ENCODE measurements at places on chromosomes 16 and 17.

DNA sequence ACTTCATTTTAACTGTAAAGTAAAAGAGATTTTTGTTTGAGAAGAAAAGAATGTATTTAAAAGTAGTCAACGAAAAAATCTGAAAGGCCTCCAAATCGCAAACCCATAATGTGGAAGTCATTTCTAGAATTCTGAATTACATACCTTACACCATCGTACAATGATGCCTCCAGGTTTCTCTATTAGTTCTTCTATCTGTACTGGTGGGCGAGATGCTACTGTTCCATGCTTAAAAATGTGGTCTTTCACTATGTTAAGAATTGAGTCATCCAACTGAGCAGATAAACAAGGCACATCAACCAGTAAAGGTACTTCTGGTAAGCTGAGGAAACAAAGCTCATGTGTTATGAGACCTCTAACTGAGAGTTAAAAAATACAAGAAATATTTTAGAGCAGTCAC, 28.5 kb downstream of the CRLF3 start:
- DNase-seq: no peak

DNA sequence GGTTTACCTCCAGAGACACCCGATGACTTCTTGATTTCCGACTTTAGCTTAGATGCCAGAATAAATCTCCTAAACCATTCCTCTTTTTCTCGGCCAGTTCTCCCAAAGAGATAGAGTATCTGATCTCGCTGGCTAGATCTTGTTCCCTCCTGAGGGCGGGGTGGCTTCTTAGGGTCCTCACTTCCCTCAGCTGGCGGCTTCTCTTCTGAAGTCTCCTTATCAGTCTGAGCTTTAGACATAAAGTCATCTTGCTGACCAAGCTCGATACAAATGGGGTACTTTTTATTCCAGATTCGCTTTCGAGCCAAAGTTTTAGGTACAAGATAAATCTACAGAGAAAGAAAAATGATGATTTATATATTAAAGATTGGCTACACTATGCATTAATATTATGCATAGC, 63.6 kb upstream of the ERN1 start:
- DNase-seq: no peak

GRCh38 chr17:60167065-60167741, 17.4 kb downstream of the CA4 start:
- no peak for DNase-seq

GRCh38 chr17:49180303-49180702, 30.1 kb downstream of the GNGT2 start:
- DNase-seq: no peak

DNA sequence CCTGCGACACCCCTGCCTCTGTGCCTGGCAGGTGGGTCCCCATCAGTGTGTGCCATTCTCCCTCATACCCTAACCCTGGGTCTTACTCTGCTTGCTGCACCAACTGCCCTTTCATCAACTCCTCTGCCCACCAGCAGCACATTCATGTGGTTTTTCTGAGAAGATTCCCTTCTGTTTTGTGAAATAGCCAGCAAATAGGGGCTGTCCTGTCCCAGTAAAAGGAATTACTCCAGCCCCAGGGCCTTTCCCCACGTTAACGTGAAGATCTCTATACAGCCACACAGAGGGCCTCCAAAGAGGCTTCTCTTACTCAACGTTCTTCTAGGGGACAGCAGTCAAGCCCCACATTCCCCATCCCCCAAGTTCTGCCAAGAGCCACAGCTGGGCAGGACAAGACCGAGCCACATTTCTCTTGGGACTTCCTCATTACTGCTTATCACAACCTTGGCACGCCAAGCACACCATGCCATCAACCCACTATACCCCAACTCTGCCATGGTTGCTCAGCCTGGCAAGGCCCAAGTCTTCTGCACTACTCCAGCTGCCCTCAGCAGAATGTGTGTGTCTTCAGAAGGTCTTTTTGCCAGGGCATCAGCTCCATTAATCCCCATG, 18.7 kb upstream of the CCL2 start:
- no peak for DNase-seq

GRCh38 chr17:75047398-75048098, 523 bp downstream of the KCTD2 start:
- no peak for DNase-seq

DNA sequence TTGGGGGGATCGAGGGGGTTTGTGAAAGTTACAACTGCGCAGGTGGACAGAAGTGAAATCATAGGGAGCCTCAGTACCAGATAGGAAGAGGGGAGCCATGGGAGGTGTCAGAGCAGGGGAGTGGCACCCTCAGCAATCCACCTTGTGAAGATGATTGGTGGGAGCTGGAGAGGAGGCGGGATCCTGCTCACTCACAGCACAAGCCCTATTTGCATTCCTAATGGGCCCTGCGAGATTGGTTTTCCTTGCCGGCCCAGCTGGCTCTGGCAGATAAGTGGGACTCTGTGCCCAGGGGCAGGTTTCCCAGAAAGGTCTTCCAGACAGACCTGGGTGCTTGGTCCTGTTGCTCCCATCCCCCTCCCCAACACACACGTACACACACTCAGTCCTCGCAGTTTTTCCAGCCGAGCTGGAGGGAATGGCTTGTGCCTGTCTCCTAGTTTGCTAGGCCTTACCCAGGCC, 9.4 kb downstream of the WNT3 start:
- no peak for DNase-seq

DNA sequence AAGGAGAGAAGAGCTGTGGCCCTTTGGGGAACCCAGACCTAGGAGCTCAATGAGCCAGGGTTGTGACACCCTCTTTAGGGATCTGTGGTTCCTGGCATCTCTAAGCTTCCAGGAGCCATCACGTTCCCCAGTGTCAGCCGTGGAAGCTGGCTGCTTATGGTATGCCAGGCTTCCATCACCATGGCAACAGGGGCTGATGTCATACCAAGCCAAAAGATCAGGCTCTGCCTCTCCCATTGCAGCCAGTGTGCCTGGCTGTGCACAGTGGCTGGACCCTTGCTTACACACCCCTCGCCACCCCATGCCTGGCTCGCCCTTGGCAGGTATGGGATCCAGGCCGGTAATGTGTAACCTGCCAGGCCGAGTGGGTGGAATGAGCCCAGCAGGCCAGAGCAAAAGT, 91.1 kb downstream of the SSH2 start:
- DNase-seq: no peak

DNA sequence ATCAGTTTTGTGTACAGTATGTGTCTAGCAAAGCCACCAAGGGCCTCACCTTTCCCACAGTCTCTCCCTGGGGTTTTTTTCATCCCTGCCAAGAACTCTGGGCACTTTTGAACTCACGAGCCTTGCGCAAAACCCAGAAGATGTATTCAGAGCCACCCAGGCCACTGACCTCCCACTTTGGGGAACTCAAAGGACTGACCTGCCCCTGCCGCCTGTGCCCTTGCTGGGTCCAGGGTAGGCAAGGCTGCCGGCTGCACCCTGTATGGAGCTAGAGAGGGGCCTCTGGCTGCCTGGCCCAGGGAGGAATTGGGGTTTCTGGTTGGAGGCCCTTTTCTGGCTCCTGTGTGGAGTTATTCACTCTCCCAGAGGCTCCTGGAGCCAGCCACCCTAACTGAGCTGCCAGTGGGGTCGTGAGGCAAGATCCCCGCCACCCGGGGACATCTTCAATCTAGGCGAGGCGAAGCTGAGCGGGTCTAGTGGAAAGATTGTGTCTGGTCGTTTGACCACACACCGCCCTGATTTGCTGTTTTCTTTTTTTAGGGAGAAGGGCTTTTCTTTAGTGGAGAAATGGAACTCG, 1.9 kb downstream of the CDK5R1 start:
- DNase-seq: no peak

DNA sequence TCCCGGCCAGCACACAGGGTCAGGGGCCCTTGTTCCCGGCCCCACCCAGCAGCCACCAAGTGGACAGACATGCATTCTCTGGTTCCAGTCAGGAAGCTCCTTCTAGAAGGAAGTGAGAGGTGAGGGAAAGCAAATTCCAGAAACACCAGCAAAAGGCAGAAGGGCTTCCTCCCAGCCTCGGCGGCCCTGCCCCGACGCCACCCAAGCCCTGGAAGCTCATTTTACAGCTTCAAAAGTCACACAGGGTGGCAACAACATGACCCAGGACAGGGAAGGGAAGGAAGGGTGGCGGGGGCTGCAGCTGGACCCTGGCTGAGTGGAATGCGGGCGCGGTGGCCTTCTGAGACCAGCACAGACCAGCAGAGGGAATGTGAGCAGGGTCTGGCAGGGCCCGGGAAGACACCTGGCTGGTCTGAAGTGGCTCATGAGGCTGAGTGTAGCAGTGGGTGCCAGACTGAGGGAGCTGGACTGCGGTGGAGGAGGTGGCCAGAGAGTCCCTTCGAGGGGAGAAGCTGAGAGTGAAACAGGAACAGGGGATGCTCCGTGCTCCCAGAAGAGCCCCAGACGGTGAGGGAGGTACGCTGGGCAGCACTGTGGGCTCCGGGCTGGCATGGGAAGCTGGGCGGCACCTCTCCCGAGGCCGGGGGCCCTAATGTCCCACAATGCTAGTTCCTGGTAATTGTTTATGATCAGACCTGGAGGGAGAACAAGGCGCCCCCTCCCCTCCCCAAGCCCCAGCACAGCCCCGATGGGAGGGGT, 1.9 kb upstream of the UNC13D start:
- DNase-seq: no peak

GRCh38 chr16:4378161-4378666, 6.6 kb downstream of the VASN start:
- DNase-seq: no peak

DNA sequence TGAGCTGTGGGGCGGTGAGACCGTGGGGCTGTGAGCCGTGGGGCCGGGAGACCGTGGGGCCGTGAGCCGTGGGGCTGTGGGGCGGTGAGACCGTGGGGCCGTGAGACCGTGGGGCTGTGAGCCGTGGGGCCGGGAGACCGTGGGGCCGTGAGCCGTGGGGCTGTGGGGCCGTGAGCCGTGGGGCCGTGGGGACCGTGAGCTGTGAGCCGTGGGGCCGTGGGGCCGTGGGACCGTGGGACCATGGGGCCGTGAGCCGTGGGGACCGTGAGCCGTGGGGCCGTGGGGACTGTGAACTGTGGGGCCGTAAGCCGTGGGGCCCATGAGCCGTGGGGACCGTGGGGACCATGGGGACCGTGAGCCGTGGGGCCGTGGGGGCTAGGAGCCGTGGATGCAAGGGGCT, 24.6 kb upstream of the PVALEF start:
- DNase-seq: no peak

- DNase-seq: no peak
These were observed 350.8 kb upstream of the C16orf82 start for GRCh38 chr16:26715969-26716368.

GRCh38 chr17:3558603-3559269, 1.1 kb upstream of the TRPV3 start:
- no peak for DNase-seq

GRCh38 chr16:78535098-78535497, 435.6 kb downstream of the WWOX start:
- no peak for DNase-seq

- no peak for DNase-seq
These were observed 88.4 kb downstream of the CHD9NB start for GRCh38 chr16:52964290-52964689.

- no peak for DNase-seq
These were observed 37.3 kb upstream of the ABR start for GRCh38 chr17:1217089-1217385.

DNA sequence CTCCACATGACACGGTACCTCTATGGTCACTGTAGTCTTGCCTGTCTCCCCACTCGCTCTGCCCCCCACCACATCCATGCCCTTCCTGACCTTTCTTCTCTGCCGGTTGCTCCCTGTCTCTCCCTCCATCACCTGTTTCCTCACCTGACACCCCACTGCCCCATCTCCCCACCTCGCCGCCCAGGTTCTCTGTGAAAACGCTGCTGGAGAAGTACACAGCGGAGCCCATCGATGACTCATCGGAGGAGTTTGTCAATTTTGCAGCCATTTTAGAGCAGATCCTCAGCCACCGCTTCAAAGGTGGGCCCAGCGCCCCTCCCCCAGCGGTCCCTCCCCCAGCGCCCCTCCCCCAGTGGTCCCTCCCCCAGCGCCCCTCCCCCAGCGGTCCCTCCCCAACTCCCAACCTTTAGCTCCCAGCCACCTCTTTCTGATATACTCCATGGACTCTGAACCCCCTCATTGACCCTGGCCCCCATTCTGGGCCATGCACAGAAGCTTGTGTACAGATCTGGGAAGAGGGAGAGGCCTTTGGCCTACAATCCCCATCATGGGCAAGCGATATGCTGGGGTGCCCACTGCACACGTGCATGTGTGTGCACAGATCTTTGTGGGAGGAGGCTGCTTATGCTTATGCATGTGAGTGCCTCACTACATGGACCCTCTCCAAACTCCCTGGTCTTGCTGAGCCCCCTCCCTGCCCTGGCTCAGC, 4.1 kb downstream of the RUNDC3A start:
- no peak for DNase-seq

DNA sequence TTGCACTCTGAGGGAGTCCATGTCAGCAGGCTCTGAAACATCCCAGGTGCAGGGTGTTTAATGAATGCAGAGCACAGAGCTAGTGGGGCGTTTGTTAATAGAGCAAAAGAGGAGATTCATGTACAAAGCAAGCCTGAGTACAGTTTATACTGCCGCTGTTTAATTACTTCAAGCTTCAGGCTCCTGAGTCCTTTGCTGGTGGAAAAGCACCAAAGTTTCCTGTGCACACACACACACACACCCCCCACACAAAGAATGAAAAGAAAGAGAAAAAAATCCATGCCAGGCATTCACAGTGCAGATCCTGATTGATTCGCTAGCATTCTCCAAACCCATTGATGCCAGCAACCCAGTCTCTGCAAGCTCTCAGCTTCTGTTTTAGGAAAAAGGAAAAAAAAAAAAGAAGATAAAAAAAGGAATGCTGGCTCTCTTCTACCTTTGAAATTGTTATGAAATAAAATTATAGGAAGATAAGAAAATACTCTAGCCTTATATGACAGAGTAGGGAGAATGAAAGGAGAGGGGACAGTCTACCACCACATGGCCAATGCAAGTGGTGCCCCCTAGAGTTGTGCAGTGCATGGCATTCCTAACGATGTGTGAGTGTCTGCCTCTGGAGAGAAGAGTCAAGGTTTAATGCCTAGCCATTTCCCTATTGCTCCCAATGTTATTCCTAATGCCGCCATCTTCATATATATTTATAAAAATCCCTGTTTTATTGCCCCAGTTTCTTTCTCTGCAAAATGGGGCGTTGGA, 216.5 kb downstream of the TMEM114 start:
- DNase-seq: no peak

DNA sequence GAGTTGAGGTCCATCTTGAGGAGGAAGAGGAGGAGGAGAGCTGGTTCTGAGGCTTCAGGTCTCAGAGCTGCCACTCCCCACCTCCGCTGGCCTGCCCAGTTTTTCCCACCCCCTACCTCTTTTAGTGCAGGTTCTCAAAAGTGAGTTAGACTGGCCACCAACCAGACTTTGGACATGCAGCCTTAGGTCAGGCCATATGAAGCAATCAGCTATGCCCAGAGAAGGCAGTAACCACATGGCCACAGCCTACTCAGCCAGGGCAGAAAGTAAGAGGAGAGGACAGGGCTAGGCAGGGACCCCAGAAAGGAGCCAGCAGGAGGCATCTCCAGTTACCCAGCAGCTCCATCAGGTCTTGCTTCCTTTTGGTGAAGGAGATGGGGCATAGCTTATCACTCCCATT, 9.0 kb downstream of the MYO15A start:
- no peak for DNase-seq

DNA sequence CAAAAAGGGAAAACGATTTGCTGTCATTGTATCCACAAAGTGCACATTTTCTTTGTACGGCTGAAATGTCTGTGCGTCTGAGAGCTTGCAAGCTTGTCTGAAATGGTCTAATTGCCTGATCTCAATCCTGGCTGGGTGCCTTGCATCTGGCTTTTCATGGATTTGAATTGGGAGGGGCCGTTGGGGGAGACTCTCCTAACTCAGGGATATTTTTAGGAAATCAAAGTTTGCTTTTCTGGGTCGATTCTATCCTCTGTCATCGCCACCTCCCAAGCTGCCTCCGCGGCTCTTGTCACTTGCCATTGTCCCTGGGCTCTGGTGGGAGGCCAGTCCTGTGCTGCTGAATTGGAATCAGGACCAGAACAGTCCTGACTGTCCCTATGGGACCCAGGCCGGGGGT, 33.3 kb upstream of the MGAT5B start:
- no peak for DNase-seq

Data from thoracic aorta (tissue), 2 donors.